ENCODE measurements at places on chromosomes 7 and 10. TPM values are rescaled to one million over a fixed set of nuclear protein-coding genes. Genes with fewer than 3 reads are reported as not detected.

GRCh38 chr10:122258136-122259074, 12.7 kb upstream of the BTBD16 start:
- no peaks in the 10 kb centered on the region for H3K4me1 ChIP-seq
- H3K27ac ChIP-seq: no peak overlapping the region
- DNase-seq: peak; percentile 48
- H3K36me3 ChIP-seq: peaks cover 23% of the 10 kb centered on the region

DNA sequence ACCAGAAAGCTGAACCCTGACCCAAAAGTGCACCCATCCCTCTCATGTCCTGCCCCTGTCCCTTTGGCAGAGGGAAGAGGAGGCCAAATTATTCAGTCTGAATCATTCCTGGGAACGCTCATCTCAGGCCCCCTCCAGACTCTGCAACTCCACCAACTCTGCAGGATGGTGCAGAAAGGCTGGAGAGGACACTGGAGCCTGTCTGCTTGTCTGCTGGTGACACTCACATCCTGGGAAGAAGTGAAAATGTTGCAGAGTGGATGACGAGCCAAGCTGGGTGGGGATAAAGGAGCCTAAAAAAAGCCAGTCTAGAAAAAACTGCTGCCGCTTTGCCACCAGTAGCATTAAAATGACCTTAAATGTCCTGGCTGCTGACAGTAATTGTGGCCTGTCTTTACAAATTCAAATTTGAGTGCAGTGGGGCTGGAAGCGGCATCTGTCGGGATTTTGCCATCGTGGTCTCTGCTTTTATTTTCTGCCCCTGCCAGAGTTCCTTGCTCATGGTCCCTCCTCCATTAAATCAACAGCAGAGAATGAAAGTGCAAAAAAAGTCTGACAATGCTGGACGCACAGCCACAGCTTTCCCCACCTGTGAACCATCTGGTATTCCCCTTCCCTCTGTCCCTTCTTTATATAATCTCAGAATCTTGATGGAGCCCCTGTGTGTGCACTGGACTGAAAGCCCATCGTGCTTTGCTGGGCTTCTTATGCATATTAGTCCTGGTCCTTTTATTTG, 63.9 kb downstream of the STK17A start:
- no peaks in the 10 kb centered on the region for H3K27me3 ChIP-seq
- no peak for DNase-seq
- H3K36me3 ChIP-seq: peaks cover 25% of the 10 kb centered on the region
- H3K4me3 ChIP-seq: no peak overlapping the region
- H3K27ac ChIP-seq: peak overlapping the region; percentile 89

DNA sequence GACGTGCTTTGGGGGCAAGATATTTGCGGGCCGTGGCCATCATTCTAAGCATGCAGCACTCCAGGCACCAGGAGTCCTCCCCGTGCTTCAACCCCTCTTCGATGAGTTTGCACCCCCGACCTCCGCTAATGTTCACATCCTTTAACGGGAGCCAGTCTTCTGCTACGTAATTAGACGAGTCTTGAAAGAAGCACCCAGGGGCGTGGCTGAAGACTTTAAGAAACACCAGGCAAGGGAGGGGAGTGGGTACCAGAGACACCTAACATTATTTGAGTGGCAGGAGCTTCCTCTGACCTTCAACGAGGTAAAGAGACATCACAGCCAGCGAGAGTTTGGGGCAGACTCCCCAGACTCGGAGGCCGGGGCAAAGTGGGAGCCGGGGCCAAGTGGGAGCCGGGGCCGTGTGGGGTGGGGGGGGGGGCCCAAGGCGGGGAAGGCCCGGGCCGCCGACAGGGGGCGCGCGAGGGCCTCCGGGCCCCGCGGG, 31.1 kb upstream of the TOMM7 start:
- peaks cover 25% of the 10 kb centered on the region for H3K4me1 ChIP-seq
- no peaks in the 10 kb centered on the region for H3K27me3 ChIP-seq
- peak overlapping the region; percentile 77 for H3K4me3 ChIP-seq
- peak overlapping the region; percentile 95 for H3K27ac ChIP-seq
- H3K36me3 ChIP-seq: no peaks in the 10 kb centered on the region
- no peak for DNase-seq

The PRPS1L1 gene
- 0.89 TPM for total RNA-seq

The AGAP9 gene
- total RNA-seq: 55.4 TPM

The GIMAP5 gene
- 6.0 TPM for total RNA-seq

All from suprapubic skin (tissue), 4 donors.